ENCODE measurements at places on chromosomes 6 and 20.

DNA sequence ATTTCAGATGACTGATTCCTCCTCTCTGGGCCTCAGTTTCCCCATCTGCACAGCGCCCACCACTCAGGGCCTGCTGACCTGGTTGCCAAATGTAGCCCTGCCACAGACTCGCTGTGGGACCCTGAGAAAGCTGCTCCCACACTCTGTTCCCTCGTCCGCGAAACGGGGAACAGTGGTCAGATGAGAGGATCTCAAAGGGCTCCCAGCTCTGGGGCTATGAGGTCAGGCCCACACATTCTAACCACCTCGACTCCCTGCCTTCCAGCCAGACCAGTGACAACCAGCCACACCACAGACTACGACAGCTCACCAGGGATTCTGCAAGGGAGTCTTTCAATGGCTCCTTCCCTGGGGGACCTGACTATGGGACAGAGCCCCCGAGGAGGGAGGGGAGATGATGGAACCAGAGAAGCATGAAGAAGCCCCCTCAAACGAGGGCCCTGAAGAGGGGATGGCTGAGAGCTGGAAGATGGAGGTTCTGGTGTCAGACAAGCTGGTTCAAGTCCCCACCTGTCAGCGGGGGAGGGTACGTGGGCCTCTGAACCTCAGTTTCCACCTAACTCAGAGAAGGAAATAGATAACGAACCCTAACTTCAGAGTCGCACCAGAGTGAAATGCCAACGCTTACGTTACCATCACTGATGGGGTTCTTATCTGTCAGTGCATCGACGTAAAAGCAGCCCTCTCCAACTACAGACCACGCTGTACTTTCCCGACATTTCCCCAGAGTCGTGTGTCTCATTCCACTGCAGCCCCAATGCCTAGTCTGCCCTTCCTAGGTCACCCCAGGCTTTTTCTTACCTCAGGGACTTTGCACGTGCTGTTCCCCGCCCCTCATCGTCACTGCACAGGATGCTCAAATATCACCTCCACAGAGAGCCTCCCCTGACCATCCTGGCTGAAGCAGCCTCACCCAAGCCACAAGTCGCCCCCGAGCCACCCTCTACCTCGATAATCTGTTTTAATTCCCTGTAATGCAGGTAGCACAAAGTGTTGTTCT lies 60.5 kb downstream of the PREX1 start:
- no peak for DNase-seq

- no peak for DNase-seq
These were observed 60.1 kb downstream of the ADTRP start for GRCh38 chr6:11718463-11718862.

- DNase-seq = no peak
These were observed 1.8 kb downstream of the WRNIP1 start for GRCh38 chr6:2766767-2767656.

DNA sequence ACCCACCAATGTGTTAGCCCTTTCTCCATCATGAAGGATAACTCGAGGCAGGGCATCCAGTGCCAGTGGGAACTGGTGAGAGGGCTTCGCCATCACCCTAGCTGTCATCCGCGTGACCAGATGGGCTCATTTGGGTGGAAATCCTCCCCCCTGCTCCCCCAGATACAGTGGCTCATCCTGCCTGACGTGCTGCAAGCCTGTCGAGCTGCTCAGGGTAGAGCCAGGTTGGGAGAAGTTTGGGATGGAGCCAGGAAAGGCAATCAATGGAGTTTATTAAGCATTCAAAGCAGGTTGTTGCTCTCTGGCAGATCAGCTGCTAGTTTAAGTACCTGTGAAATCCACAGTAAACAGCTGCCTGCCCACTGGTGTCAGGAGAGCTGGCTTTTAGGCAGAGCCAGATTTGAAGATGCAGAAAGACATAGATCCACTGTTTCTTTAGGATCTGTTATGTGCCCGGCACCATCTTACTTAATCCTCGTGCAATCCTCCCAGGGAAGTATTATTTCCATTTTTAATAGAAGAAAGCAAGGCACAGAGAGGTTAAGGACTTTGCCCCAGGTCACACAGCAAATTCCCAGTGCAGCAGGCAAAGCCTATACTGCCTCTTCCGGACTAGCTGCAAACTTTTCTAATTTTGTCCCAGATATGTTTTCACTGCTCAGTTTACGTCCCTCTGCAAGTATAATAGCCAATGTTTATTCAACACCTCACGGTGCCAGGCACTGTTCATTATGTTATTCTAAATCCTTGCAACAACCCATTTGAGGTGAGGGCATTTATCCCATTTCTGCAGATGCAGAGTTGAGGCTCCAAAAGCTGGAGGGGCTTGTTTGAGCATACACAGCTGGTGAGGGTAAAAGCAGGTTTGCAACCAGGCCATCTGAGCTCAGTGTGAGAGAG lies 54.1 kb upstream of the KCNG1 start:
- peak; percentile 14 for DNase-seq

- no peak for DNase-seq
These were observed 1958.5 kb upstream of the DEFB115 start for GRCh38 chr20:29298759-29299613.

GRCh38 chr6:107401573-107401972 lies 57.8 kb downstream of the PDSS2 start:
- no peak for DNase-seq

DNA sequence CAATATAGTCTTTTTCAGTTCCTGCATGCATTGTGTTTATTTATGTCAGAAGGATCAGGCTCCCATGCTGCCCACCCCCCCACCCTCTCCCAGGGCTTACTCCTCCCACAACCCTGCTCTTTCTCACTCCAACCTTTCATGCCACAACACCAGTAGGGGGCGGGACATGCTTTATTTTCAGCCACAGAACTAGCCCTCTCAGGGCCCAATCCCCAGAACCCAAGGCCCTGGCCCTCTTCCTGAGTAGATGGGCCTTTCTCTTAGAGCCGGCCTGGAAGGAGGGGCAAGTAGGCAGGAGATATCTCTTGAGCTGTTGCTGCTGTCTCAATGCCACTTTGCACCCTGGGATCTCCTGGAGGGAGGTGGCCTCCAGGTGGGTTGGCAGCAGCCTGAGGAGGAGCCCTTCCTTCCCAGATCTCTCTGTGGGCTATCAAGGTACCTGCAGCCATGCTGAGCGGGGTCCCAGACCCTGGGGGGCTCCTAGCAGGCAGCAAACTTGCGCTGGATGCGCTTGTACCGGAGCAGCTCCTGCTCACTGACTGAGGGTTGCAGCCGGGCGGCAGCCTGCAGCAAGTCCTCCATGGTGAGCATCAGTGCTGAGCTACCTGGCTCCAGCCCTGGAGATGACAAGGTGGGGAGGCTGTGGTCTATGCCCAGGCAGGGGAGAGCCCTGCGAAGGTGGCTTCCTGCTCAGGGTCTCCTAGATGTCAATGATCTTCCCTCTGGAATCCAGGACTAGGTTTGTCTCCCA lies 3.5 kb downstream of the GNMT start:
- DNase-seq = no peak

GRCh38 chr6:100458841-100459591 lies 5.7 kb downstream of the SIM1 start:
- DNase-seq = no peak

All from NCI-H1092 treated with DMSO at 0.1 percent for 48 hours (cell line).